ENCODE measurements at places on chromosomes 2 and 18.

DNA sequence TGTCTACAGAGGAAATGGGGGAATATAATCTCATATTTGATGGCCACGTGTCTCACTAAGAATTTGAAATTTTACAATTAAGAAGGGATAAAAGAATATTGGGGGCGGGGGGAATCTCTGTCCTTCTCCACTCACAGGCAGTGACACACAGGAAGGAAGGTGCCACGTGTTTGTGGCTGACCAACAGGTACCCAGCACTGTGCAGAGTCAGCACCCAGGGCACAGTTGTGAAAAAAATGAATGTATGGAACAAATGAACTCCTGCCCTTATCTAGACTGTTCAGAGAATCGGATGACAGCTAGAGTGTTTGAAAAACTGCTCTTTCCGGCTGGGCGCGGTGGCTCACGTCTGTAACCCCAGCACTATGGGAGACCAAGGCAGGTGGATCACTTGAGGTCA is 317.0 kb upstream of the MYT1L start:
- no peaks in the 10 kb centered on the region for H3K4me1 ChIP-seq
- no peak overlapping the region for H3K4me3 ChIP-seq
- no peak for DNase-seq
- H3K27ac ChIP-seq, result no peak overlapping the region

DNA sequence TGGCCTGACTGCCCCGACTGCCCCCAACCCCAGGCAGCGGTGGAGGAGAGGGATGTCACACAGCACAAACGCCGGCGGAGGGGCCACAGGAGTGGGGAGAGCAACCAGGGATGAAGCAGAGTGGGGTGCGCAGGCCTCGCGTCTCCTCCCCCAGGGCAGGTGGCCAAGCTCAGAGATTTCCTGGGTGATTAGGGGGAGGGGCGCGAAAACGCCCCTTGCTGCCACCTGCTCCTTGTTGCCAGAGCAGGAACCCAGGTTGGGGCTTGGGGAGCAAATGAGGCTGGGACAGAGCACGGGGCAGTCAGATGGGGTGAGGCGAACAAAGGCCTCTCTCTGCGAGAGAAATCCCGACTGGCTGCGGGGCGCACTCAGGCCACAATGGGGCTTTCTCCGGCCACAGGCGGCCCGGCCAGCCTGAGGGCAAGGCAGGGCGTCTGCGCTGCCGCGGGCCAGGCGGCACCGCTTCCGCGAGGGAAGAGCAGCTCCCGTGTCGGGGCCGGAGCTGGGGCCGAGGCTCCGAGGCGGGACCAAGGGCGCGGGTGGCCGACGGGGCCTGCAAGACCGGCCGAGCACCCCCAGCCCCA is 11.5 kb downstream of the TEX44 start:
- H3K4me3 ChIP-seq, result peak overlapping the region; percentile 36
- no peak for DNase-seq
- peaks cover 13% of the 10 kb centered on the region for H3K4me1 ChIP-seq
- H3K27me3 ChIP-seq, result no peaks in the 10 kb centered on the region
- no peak overlapping the region for H3K27ac ChIP-seq

DNA sequence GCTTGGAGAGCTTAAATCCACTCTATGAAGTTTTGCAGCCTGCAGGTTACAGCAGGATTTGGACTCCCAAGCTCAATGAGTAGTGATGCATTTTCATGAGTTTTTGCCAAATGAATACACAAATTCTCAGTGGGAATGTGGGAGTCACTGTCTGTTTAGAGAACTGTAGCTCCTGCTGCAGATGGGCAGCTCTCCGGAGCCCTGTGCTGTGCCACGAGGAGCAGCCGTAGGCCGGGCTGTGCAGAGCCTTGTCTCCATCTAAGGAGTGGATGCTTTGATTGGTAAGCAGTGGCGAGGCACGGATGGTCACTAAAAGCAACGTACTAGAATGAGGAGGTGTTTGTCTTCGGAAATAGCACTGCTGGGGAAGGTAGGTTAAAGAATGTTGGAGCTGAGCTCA is 96.0 kb upstream of the NFATC1 start:
- H3K4me1 ChIP-seq, result 0 out of 2 replicates have a peak, but pooled peaks cover 1% of the 10 kb centered on the region
- DNase-seq, result no peak
- no peaks in the 10 kb centered on the region for H3K36me3 ChIP-seq
- H3K4me3 ChIP-seq, result no peak overlapping the region
- H3K27me3 ChIP-seq, result no peaks in the 10 kb centered on the region

- no peaks in the 10 kb centered on the region for H3K36me3 ChIP-seq
- H3K4me3 ChIP-seq, result no peak overlapping the region
- no peak for DNase-seq
- H3K4me1 ChIP-seq, result no peaks in the 10 kb centered on the region
- H3K27ac ChIP-seq, result no peak overlapping the region
Observed at GRCh38 chr2:152791979-152792378, 73.6 kb downstream of the ARL6IP6 start.

DNA sequence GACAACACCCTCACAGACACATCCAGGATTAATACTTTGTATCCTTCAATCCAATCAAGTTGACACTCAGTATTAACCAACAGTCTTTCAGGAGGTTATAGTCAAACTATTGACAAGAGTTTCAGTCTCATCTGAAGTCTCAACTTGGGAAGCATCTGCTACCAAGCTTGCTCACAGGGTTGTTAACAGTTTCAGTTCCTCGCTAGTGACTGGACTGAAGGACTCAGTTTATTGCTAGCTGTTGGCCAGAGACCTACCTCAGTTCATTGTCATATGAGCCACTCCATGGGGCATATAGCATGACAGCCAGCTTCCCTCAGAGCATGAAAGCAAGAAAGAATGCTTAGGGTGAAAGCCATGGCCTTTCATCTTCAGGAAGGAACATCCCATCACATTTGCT is 228.6 kb downstream of the EPHA4 start:
- no peak for DNase-seq
- no peaks in the 10 kb centered on the region for H3K36me3 ChIP-seq
- H3K4me3 ChIP-seq, result no peak overlapping the region
- H3K27me3 ChIP-seq, result no peaks in the 10 kb centered on the region

DNA sequence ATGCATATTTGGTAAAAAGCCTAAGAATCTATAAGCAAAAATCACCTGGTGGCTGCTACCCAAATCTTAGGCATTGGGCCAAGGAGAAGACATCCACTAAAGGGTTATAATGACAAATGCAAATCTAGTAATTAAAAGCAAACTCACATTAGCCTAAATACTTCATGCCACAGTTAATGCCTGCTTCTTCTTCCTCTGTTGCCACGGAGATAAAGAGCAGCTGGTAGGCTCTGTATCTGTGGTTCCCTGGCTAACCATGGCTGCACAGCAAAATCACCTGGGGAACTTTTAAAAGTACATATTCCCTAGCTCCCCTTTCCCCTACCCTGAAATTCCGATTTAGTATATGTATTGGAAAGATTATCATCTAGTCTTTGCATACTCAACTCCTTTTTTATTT is 114.3 kb downstream of the LNPK start:
- DNase-seq, result no peak
- H3K4me3 ChIP-seq, result no peak overlapping the region
- H3K36me3 ChIP-seq, result no peaks in the 10 kb centered on the region
- H3K27me3 ChIP-seq, result no peaks in the 10 kb centered on the region
- H3K27ac ChIP-seq, result no peak overlapping the region

DNA sequence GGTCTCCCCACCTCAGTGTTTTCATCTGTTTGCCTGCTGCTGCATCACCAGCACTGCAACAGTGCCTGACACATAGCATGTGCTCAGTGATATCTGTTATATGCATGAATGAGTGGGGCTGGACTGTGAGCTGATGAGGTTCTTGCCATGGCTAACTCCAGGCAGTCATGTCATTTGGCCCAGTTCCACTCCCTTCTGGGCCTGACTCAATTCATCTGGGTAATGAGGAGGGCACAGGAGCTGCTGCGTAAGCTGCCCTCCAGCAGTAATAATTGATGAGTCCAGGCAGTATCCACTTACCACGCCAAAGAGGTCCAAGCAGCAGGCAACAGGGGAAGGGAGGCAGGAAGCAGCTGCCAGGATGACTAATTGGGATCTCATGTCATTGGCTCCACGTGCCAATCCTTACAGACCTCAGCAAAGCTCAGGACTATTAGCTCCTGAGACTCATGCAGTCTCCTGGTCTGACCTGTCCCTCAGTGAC is 34.1 kb upstream of the MAT2A start:
- no peaks in the 10 kb centered on the region for H3K4me1 ChIP-seq
- no peaks in the 10 kb centered on the region for H3K36me3 ChIP-seq
- no peak for DNase-seq

DNA sequence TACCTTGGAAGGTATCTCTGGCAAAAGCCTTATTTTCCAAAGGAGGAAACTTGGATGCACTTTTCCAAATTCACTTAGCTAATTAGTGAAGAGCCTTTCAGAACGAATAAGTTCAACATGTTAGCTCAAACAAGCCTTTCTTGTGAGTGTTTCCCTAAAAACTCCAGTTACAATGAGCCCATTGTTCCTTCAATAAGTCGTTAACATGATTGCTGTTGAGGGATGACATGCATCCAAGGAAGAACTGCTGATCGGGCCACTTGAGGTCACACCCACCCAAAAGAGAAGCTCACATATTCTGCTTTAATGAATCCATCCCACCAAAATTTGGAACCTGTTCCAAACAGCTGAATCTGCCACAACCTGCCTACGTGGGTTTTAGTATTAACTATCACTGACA is 48.1 kb upstream of the SLC35G4 start:
- no peak overlapping the region for H3K27ac ChIP-seq
- DNase-seq, result no peak
- no peaks in the 10 kb centered on the region for H3K4me1 ChIP-seq
- H3K27me3 ChIP-seq, result no peaks in the 10 kb centered on the region

- H3K36me3 ChIP-seq, result no peaks in the 10 kb centered on the region
- H3K27me3 ChIP-seq, result no peaks in the 10 kb centered on the region
- no peak for DNase-seq
- no peaks in the 10 kb centered on the region for H3K4me1 ChIP-seq
Observed at GRCh38 chr2:18096836-18097405, 218.5 kb downstream of the KCNS3 start.

- no peak overlapping the region for H3K4me3 ChIP-seq
- no peak for DNase-seq
- H3K4me1 ChIP-seq, result no peaks in the 10 kb centered on the region
- no peak overlapping the region for H3K27ac ChIP-seq
- H3K36me3 ChIP-seq, result no peaks in the 10 kb centered on the region
Observed at GRCh38 chr2:17107151-17107550, 411.1 kb downstream of the RAD51AP2 start.

DNA sequence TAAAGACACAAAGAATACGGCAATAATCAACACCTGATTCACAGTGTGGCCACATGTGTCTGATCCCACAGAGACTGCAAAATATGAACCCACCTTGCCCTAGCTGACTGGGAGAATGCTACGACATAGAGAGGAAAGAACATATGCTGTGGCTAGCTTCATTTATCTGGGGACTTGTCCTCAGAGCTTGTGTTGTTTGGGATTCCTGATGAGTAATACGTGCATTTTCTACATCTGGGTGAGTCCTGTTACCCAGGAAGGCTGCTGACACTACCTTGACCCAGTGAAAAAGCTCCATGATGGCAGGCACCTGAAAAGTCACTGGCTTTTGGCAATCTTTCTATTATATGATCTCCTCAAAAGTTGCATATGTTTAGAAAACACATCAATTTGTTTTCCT is 427.7 kb upstream of the LYPD1 start:
- no peaks in the 10 kb centered on the region for H3K36me3 ChIP-seq
- H3K4me1 ChIP-seq, result no peaks in the 10 kb centered on the region
- DNase-seq, result no peak

GRCh38 chr2:26969077-26969844 is 1.2 kb upstream of the MAPRE3 start:
- no peaks in the 10 kb centered on the region for H3K36me3 ChIP-seq
- DNase-seq, result no peak
- H3K4me3 ChIP-seq, result no peak overlapping the region
- no peaks in the 10 kb centered on the region for H3K4me1 ChIP-seq

GRCh38 chr2:174744111-174744510 is 20.2 kb downstream of the CHRNA1 start:
- no peaks in the 10 kb centered on the region for H3K36me3 ChIP-seq
- no peaks in the 10 kb centered on the region for H3K27me3 ChIP-seq

GRCh38 chr18:58392324-58393000 is 236.4 kb downstream of the ALPK2 start:
- H3K36me3 ChIP-seq, result peaks cover 10% of the 10 kb centered on the region
- no peak overlapping the region for H3K27ac ChIP-seq
- no peaks in the 10 kb centered on the region for H3K4me1 ChIP-seq
- no peaks in the 10 kb centered on the region for H3K27me3 ChIP-seq

- H3K4me3 ChIP-seq, result no peak within 1 kb of the TSS
- H3K27ac ChIP-seq, result no peak within 1 kb of the TSS
- DNase-seq, result no peak
- no peaks in the 10 kb centered on the region for H3K4me1 ChIP-seq
Observed at GRCh38 chr2:203706403-203706802, at the start of gene CD28. CD28 (plus strand) TSS chr2:203706639; CDS start chr2:203706697, 58 bp downstream.

DNA sequence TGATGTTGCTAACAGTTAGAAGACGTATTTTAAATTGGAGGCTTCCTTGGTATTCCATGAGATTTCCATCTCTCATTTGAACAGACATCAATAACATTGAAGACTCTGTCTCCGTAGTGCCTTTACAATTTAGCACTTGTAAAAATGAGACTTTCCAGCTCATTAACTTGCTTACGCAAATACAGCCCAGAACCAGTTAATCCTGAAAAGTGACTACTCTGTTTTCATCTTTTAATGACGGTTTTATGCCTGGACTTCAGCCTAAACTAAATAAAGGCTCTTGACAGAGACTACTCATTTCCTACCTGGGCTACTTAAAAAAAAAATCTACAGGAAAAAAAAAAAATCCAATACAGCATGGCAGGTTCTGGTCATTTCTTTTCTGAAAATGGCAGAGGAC is 148.6 kb downstream of the LRATD1 start:
- no peaks in the 10 kb centered on the region for H3K36me3 ChIP-seq
- no peak overlapping the region for H3K27ac ChIP-seq
- no peaks in the 10 kb centered on the region for H3K27me3 ChIP-seq
- H3K4me1 ChIP-seq, result no peaks in the 10 kb centered on the region
- no peak overlapping the region for H3K4me3 ChIP-seq

- DNase-seq, result no peak
- no peaks in the 10 kb centered on the region for H3K27me3 ChIP-seq
- no peak overlapping the region for H3K4me3 ChIP-seq
- peaks cover 4% of the 10 kb centered on the region for H3K4me1 ChIP-seq
- H3K36me3 ChIP-seq, result no peaks in the 10 kb centered on the region
- no peak overlapping the region for H3K27ac ChIP-seq
Observed at GRCh38 chr18:35750929-35751328, 169.4 kb downstream of the GALNT1 start.

DNA sequence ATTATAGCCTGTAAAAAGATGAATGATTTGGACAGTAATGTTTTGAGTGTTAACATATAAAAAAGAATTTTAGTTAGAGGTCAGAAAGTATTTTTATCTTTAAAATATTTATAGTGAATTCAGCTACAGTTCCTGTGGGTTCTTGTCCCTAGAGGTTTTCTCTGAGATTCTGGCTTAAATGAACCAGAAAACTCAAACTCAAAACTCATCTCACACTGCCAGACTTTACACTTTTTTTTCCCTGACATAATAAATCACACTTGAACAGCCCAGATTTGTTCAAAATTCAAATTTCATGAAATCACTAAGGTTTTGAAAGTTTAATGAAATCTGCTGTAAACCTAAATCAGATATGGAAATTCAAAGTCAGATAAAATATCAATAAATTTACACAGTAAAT is 92.3 kb downstream of the KCNH7 start:
- no peaks in the 10 kb centered on the region for H3K36me3 ChIP-seq
